ENCODE measurements at places on chromosomes 7 and 10.

GRCh38 chr10:17210361-17210760 lies 8.9 kb upstream of the TRDMT1 start:
- DNase-seq: no peak

- DNase-seq: no peak
Measured at GRCh38 chr10:104648421-104648820, 7.3 kb downstream of the SORCS3 start.

GRCh38 chr7:123966936-123967335 lies 41.9 kb downstream of the SPAM1 start:
- DNase-seq: peak; percentile 33

DNA sequence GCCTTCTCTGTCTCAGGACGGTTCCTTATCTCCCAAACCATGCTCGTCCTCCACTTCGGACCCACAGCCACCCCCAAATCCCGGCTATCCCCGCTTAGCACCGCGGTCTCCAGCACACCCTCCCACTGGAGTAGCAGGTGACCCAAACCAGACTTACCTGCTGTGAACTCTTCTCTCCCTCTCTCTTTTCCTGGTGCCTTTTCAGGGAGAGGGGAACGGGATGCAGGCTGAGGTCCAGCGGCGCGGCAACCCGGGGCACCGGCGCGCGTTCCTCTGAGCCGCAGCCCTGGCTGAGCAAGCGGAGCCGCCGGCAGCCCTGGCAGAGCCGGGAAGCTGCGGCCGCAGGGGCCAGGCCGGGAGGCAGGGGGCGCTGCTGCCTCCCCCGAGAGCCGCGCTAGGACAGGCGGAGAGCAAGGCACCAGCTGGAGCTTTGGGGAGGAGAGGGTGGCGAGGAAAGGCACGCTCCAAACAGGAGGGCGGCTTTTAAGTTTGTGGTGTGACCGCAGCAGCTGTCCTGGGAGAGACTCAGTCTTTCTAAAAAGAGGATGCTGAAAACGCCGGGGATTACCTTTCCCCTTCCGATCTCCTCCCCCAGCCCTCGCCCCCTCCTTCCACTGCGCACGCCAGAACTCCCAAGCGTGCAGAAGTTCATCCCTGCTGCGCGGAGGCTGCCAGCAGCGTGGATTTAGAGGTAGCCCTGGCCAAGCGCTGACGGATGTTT lies at the start of gene SEMA3D:
Gene SEMA3D, minus strand, starts transcription at position 536 of the 721 bp plus-strand sequence. CDS start 65,165 bp downstream, outside the sequence.
- DNase-seq: peak; percentile 67

DNA sequence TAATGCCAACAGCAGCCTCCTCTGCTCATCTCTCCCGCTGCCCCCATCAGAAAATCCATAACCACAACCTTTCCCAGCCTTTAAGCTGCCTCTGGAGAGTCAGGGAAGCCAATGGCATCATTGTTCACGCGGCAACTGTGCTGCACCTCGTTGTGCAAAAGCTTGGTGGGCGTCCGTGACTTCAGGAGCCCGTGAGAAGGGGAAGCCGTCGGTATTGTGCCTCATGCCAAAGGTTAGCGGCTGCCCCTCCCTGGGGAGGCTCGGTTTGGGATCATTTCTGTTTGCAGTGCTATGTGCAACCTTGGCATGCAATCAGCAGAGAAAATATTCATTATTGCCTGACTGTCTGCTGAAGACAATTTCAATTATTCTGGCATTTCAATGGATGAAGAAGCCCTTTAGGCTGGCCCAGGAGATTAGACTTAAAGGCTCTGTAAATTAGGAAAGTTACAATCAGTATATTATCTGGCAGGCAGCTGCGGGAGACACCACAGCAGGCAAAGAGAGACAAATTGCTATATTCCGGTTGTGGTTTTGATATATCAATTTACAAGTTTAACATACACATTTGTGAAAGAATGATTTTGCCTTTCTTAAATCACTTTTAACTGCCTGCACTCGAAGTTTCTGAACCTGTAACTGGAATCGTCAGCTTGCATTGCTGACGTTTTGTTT lies 244.5 kb downstream of the GATA3 start:
- peak; percentile 27 for DNase-seq

- no peak for DNase-seq
Measured at GRCh38 chr10:97584060-97584797, at the start of gene HOGA1. TSS of gene HOGA1 (plus strand) at chr10:97584389. CDS start at chr10:97584704, 315 bp downstream.

- DNase-seq: no peak
Measured at GRCh38 chr7:40644454-40645188, 509.8 kb downstream of the SUGCT start.

- peak; percentile 86 for DNase-seq
Measured at GRCh38 chr7:136179851-136180721, 202.9 kb upstream of the MTPN start.

DNA sequence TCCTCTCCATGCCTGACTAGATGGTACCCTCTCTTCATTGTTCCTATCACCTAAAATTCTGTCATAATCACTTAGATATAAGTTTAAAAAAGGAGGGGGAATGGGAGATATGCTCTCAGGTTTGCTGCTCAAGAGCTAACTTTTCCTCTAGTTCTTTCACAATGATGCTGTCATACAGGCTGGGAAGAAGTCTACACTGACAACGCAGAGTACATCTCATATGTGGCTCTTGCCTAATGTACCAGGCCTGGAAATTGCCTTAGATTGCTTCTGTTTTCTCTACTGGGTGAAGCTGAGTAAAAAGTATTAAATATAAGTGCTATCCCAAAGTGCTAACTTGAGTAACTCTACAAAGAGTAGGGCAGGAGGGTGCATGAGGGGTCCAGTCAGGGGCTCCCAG lies 43.8 kb upstream of the BET1 start:
- DNase-seq: no peak

GRCh38 chr7:16939161-16939560 lies 57.4 kb upstream of the AGR3 start:
- no peak for DNase-seq

GRCh38 chr7:99860281-99861127 lies 16.3 kb downstream of the OR2AE1 start:
- DNase-seq: no peak

- DNase-seq: no peak
Measured at GRCh38 chr10:109919220-109919619, 4.1 kb downstream of the XPNPEP1 start.

GRCh38 chr10:95788830-95789229 lies 32.9 kb downstream of the ENTPD1 start:
- no peak for DNase-seq

DNA sequence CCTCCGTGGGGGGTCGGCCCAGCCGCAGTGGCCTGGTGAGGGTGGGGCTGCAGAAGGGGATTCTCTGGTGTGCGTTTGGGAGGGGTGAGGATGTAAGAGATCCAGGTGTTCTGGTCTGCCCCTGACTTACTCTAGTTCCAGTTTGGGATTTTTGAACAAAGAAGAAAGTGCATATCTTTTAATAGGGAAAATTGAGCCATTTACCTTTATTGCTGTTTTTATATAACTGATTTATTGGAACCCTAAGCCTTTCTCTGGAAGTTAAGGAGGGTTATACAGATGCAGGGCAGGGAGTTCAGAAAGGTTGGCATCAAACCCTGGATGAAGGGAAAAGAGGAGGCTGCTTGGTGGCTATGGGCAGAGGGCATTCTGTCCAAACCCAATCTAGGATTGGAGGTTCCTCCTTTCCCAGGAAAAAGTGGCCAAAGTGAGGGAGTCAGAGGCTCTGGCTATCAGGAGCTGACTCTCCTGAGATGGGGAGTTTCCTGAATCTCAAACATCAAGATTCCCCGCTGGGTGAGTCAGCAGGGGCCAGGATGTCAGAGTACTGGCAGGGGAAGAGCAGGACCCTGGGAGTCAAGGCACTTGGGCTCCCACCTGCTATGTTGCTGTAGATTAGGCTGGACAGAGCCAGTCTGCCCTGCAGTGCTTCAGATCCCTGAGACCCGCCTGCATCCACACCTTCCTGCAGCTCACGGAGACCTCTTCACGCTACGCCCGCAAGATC lies 67.5 kb downstream of the CLIP2 start:
- DNase-seq: no peak

DNA sequence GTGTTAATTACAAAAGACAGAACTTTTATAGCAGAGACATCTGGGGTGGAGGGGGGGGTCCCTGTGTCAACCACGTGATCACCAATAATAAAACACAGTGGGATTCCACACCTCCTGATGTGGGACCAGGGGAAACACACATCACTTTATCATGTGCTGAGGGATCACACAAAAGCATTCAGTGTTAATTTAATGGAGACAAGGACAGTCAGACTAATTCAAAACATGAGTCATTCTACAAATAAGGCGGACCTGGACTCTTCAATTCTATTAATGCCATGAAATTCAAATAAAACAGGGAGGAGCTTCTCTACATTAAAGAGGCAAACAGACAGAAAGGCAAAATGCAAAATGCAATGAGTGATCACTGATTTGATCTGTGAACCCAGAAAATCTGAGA lies 67.3 kb upstream of the PFKP start:
- no peak for DNase-seq

- no peak for DNase-seq
Measured at GRCh38 chr7:82106201-82106600, 336.4 kb upstream of the HGF start.

DNA sequence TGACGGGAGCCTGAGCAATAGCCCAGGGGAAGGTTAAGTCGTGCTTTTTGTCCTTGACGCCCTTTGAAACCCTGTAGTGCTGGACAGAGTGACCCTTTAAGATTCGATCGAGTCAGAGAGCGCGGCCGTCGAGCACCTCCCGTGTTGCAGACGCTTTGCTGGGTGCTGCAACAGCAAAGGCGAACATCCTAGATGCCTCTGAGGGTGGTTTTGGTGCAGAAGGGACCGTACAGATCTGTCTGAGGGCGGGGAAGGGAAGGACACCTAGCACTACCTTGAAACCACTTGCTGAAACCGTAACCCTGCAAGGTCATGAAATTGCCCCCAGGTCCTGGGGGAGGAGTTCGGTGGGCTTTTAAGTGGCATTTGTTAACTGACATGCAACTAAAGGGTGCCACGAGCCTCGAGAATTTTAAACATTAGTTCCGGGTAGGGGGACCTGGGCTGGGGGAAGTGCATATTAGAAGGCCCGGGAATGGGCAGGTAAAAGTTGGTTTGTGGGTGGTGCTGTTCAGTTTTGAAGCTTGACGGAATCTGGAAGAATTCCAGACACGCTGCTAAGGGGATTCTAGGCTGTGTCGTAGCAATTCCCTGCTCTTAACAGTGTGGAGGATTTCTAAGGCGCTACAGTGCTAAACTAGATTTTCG lies 786 bp downstream of the ATP5F1C start:
- no peak for DNase-seq

DNA sequence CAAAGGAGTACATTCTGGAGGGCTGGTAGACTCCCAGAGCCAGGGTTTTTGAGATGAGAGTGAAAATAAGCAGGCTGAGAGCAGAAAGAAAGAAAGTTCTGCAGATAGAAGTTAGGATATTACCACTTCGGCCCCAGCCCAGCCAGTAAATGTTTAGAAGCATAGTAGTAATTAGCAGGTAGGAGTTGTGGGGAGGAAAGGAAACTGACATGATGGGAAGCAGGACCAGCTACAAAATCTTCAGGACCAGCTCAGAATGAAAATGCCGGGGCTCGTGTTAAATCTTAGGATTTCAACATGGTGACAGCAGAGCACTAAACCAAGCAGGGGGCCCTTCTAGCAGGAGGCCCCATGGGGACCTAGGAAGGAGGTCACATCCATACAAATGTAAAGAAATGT lies 28.7 kb downstream of the PRSS2 start:
- DNase-seq: no peak

DNA sequence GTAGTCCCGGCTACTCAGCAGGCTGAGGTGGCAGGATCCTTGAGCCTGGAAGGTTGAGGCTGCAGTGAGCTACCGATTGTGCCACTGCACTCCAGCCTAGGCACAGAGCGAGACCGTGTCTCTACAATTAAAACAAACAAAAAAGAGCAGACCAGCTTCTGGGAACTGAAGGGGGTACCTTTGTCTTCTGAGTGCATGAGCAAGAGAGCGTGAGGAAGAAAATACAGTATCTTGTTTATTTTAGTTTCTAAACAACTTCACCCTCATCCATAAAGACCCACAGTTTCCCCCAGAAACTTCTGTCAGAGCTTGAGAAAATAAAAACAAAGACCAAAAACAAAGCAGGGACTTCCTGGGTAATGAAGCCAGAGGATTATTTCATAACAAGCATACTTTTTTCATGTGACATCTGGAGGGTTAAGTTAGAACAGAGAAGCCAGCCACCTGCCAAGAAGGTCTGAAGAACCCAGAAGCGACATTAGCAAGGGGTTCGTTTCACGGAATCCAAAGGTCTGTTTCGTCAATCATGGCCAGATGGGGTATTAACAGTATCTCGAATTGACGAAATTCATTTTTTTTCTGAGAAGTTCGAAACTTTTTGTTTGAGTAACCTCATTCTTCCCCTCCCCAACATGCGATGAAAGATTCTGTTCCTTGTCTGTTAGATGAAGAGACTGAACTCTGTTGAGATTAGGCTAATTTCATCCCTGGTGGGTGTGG lies 10.2 kb upstream of the IL2RA start:
- no peak for DNase-seq

DNA sequence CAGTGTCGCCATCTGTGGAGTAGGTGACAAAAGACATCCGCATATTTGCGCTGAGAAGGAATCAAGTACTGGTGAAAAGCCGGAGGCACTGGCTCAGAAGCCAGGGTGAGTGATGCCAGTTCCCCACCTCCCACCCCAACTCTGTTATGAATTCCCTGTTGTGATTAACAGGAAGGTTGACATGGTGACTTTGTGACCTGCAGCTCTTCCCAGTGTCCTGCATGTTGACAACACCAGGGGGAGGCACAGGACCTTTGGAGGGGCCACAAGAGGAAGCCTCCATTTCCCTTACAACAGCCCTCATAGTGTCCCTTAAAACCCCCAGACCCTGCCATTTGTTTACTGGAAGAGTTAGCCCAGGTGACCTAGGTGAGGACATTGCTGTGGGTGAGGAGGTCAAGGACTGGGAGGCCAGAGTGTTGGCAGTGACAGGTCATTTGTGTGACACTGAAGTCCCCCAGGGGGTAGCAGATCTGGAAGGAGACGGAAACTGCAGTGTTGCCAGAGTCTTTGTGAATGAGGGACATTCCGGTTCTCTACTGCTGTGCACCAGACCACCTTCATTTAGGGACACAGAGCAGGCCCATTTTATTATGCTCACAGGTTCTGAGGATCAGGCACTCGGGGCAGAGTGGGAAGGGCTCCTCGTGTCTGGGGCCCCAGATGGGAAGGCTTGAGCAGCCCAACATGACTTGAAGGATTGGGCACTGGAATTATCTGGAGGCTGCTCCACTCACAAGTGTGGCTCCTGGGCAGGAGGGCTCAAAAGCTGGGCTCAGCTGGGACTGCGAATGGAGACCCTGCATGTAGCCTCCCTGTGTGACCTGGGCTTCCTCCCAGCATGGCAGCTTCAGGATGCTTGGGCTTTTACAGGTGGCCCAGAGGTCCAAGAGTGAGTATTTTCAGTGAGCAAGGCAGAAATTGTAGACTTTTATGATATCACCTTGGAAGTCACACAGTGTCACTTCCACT lies 13.0 kb upstream of the ANTXRL start:
- peak; percentile 9 for DNase-seq

- DNase-seq: peak; percentile 20
Measured at GRCh38 chr10:3867454-3868270, 82.7 kb upstream of the KLF6 start.

- no peak for DNase-seq
Measured at GRCh38 chr7:79185605-79186004, 267.9 kb downstream of the MAGI2 start.

DNA sequence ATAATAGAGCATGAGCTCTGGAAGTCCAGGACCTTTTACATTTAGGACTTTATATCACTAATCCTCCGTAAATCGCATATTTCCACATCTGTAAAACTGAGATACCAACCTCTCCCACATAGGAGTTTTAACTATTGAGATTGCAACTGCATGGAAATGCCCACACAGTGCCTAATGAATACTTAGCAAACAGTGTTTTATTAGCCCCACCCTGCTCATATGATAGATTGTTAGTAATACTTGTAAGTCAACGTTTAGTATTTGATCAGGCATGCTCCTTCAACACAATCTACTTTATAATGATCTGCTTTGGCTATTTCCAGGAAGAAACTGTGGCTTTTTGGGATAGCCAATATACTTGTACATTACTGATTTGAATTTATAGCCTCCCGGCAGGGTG lies 8.5 kb downstream of the PDZD8 start:
- DNase-seq: no peak
